ENCODE measurements at places on chromosomes 12 and 14.
A peak's percentile ranks its signal among the peaks of the same experiment; 100 is the strongest.

DNA sequence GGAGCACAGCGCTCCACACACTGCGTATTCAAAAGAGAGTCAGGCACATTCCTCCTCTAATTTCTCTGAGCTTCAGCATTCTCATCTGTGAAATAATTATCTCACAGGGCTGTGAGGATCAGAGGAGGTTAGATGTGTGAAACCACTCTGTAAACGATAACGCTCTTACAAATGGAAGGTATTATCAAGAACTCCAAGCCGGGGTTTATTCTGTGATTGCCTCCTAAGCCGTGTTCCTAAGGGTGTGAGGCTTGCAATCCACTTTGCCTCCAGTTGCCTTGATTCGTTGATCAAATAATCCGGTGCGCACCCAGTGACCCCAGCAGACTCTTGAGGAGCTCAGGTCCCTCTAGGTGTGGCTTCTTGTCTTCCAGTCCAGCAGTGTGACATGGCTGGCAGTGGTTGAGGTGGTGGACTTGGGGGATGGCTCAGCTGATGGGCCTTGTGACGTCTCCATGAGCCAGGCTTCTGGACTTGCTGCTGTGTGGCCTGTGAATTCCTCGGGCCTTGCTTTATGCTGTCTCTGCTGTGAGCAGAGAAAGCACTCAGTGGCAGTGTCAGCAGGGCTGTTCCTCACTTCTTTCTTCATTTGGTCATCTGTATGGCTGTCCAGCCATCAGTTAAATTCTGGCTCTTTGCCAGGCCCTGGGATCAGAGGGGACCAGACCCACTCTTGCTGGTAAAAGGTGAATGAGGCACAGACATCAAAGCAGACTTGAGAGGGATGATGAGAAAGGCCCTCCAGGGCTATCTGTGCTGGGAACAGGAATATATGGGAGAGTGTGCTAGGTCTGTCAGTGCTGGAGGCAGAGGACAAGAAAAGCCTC lies 71.0 kb downstream of the SLC25A47 start:
- DNase-seq, result no peak

GRCh38 chr12:125606312-125606711 lies 541.1 kb downstream of the AACS start:
- DNase-seq, result no peak

DNA sequence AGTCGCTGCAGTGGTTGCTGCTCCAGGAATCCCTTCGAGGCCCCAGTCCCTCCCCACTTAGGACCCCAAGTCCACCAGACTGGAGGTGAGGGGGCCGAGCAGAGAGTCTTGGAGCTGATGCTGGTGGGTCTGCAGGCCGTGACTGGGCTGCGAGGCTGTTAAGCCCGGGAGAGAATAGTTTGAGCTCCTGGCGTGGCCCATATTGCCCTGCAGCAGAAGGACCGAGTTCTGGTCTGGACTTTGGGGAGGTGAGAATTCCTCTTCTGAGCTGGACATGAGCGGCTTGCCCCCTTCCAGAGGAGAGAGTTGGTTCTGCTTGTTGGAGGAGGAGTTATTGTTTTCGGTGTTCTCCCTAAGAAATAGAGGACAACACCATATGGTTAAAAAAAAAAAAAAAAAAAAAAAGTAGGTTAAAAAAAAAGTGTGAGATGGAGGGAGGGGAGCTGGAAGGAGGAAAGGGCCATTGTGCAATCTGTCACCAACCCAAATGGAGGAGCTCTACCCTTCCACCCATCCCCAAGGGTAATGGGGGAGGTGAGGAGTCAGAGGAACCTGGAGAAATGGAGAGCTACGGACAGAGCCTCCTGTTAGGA lies 3.0 kb downstream of the SIX1 start:
- no peak for DNase-seq

DNA sequence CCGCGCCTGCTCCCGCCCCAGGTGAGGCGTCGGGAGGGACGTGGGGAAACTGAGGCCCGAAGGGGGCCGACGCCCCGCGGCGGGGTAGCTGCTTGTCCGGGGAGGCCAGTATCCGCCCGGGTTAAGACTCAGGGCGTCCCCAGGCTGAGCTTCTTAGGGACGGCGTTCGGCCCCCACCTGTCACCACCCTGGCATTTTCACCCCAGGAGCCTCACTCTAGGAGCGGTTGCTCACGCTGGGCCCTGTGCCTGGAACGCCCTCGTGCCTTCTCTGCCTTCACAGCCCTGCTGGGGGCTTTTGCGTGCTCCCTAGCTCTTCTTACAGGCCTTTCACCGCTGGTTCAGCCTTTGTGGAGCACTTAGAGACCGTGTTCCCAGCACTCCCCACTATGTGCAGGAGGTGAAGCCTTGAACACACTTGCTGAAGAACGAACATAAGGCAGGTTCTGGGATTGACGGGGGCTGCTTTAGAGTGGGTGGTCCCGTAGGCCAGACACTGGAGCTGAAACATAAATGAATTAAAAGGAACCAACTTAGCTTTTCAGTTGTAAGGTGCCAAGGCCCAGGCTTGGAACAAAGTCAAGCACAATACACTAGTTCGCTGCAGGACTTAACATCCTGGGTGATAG lies 601 bp downstream of the ZNF839 start:
- DNase-seq, result peak; percentile 44

GRCh38 chr12:91810077-91810476 lies 335.6 kb downstream of the BTG1 start:
- DNase-seq, result no peak

DNA sequence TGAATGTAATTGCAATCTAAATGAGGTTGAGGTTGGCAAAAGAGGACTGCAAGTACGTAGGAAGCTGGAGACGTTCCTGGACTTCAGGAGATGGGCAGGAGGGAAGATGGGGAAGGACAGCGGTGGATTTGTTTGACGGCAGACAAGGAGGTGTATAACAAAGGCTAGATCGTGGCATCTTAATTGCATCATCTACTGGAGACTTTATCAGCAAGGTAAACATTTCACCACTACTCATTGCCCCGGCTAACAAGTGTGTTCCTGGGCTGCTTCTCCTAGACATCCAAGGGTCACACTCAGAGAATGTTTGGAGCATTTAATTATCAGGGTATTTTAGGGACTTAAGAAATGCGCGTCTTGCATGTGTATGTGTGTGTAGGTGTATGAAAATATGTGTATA lies 128.5 kb downstream of the KCNK10 start:
- no peak for DNase-seq
